Naive B cell (primary cell): ENCODE measurements at places on chromosomes 1 and 21.
A peak's percentile ranks its signal among the peaks of the same experiment; 100 is the strongest.

GRCh38 chr1:26003756-26004155, 5.9 kb upstream of the PAFAH2 start:
- no peak overlapping the region for H3K4me3 ChIP-seq
- no peak overlapping the region for H3K27ac ChIP-seq
- H3K27me3 ChIP-seq = peaks cover 5% of the 10 kb centered on the region
- peaks cover 4% of the 10 kb centered on the region for H3K4me1 ChIP-seq

GRCh38 chr1:154864189-154864975, 5.7 kb downstream of the KCNN3 start:
- no peak for DNase-seq
- H3K36me3 ChIP-seq = no peaks in the 10 kb centered on the region

- no peak overlapping the region for H3K4me3 ChIP-seq
- H3K4me1 ChIP-seq = no peaks in the 10 kb centered on the region
- no peak for DNase-seq
- H3K27ac ChIP-seq = no peak overlapping the region
- H3K36me3 ChIP-seq = no peaks in the 10 kb centered on the region
These were observed 73.4 kb downstream of the SCCPDH start for GRCh38 chr1:246797597-246797996.

DNA sequence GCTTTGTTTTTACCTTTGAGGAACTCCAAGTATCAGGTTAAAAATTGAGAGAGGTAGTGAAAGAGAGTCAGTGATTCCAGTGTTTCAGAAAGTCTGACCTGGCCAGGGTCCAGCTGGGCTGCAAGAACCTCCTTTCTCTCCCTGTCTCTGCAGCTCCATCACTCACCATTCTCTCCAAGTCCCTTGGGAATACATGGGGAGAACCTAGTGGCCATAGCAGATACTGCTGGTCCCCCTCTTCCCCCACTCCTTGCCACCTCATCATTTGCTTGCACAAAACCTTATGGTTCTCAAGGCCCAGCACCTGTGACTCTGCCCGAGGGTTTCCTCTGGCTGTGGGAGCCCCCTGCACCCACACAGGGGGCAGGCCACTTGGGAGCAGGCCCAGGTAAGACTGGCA, 279.5 kb downstream of the KIF26B start:
- no peak overlapping the region for H3K4me3 ChIP-seq
- no peak overlapping the region for H3K27ac ChIP-seq
- DNase-seq = no peak
- H3K27me3 ChIP-seq = peaks cover 19% of the 10 kb centered on the region
- no peaks in the 10 kb centered on the region for H3K4me1 ChIP-seq

GRCh38 chr1:86866665-86867064, 47.3 kb downstream of the SELENOF start:
- no peak for DNase-seq
- no peaks in the 10 kb centered on the region for H3K27me3 ChIP-seq
- peaks cover 5% of the 10 kb centered on the region for H3K36me3 ChIP-seq
- peak overlapping the region; percentile 95 for H3K27ac ChIP-seq

DNA sequence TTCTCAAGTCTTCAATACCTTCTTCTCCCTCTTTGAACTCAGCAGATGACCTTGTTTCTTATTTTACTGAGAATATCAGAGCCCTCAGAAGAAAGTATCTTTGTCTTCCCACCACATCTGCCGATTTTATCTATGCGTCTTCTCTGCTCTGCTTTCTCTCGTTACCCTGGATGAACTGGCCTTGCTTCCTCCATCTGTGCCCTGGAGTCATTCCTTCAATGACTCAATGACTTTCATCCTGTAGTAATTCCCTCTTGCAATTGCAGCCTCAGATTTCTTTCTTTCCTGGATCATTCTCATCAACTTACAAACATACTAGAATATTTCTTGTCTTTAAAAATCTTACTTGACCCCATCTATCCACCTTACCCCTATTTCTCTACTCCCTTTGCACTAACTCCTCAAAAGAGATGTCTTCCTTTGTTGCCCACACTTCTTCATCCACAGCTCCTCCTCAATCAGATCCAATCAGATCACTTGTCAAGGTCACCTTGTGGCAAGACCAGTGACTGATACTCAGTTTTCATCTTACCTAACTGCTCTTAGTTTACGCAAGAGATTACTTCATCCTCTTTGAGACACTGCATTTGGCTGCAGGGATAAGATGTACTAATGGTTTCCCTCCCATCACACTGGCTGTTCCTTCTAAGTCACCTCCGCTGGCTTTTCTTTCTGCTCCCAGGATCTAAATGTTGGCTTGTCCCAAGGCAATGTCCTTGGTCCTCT, 8.2 kb upstream of the TGFBR3 start:
- H3K4me3 ChIP-seq = no peak overlapping the region
- no peak for DNase-seq
- no peaks in the 10 kb centered on the region for H3K36me3 ChIP-seq
- peaks cover 32% of the 10 kb centered on the region for H3K27me3 ChIP-seq
- H3K27ac ChIP-seq = no peak overlapping the region
- H3K4me1 ChIP-seq = no peaks in the 10 kb centered on the region

DNA sequence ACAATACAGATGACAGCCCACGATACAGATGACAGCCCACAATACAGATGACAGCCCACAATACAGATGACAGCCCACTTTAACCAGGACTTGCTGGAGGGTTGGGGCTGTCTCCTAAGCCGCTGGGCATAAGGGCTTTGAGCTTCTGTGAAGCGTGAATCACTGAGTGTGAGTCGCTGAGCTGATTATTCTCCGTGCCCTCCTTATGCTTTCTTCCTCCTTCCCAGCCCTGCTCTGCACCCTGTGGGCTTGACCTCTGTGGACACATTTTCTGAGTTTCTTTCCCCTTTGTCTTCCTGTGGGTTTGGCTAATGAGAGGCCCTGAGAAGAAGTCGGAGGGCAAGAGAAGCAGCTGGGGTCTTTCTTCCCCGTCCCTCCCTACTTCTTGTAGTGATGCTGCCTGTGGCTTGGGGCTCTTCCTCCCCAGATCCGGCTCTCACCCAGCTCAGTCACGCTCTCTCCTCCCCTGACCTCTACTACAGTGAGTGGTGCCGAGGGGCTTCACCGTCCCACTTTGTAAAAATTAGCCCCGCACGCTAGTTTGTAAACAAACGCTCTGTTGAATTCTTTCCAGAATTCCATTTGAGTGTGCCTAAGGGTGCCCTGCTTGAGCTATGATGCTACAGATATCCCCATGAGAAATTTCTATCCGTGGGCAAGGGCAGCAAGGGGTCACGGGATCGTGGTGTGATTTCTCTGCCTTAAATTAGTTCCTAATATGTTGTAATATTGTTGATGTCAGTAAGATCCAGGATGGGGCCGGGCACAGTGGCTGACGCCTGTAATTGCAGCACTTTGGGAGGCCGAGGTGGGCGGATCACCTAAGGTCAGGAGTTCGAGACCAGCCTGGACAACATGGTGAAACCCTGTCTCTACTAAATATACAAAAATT, 46.4 kb upstream of the SOD1 start:
- H3K36me3 ChIP-seq = peaks cover 7% of the 10 kb centered on the region
- H3K4me3 ChIP-seq = no peak overlapping the region
- H3K27me3 ChIP-seq = peaks cover 5% of the 10 kb centered on the region
- DNase-seq = no peak
- H3K27ac ChIP-seq = no peak overlapping the region

DNA sequence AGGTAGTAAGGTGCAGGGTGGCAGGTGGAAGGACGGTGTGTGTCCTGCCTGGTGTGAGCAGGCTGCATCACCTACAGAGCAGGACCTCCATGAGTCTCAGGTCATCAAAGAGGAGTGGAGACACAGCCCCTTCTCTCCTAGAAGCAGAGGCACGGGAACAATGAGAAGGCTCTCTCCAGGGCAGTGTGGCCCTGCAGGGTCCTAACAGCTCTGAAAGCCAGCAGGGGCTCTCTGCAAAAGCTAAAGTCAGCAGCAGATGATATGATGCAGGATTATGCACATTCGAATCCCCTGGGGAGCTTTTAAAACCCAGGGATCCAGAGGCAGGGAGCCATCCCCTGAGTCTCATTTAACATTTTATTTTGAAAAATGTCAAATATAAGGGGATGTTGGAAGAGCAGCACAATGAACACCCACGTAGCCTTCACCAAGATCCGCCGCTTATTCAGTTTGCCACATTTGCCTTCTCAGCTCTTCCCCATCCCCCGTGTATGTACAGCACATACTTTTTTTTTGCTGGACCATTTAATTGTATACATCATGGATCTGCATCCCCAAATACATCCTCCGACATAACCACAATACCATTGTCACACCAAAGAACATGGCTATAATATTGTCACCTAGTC, 88.1 kb downstream of the CNIH3 start:
- H3K36me3 ChIP-seq = no peaks in the 10 kb centered on the region
- no peaks in the 10 kb centered on the region for H3K4me1 ChIP-seq
- H3K4me3 ChIP-seq = no peak overlapping the region
- no peak overlapping the region for H3K27ac ChIP-seq
- DNase-seq = no peak

GRCh38 chr1:163187849-163188248, 14.9 kb downstream of the RGS5 start:
- H3K4me1 ChIP-seq = no peaks in the 10 kb centered on the region
- DNase-seq = no peak
- peaks cover 17% of the 10 kb centered on the region for H3K27me3 ChIP-seq
- no peaks in the 10 kb centered on the region for H3K36me3 ChIP-seq

- H3K27me3 ChIP-seq = no peaks in the 10 kb centered on the region
- no peaks in the 10 kb centered on the region for H3K36me3 ChIP-seq
- DNase-seq = no peak
- H3K4me1 ChIP-seq = peaks cover 43% of the 10 kb centered on the region
These were observed 682 bp downstream of the SUCO start for GRCh38 chr1:172533513-172534151.

GRCh38 chr21:38413958-38414548, 84.2 kb downstream of the ERG start:
- H3K27me3 ChIP-seq = no peaks in the 10 kb centered on the region
- no peak overlapping the region for H3K27ac ChIP-seq
- no peaks in the 10 kb centered on the region for H3K36me3 ChIP-seq
- no peak overlapping the region for H3K4me3 ChIP-seq
- no peak for DNase-seq

- H3K4me3 ChIP-seq = peak overlapping the region; percentile 71
- H3K27ac ChIP-seq = peak overlapping the region; percentile 68
- no peaks in the 10 kb centered on the region for H3K36me3 ChIP-seq
- H3K27me3 ChIP-seq = no peaks in the 10 kb centered on the region
These were observed 846 bp upstream of the PER3 start for GRCh38 chr1:7783178-7783711.

DNA sequence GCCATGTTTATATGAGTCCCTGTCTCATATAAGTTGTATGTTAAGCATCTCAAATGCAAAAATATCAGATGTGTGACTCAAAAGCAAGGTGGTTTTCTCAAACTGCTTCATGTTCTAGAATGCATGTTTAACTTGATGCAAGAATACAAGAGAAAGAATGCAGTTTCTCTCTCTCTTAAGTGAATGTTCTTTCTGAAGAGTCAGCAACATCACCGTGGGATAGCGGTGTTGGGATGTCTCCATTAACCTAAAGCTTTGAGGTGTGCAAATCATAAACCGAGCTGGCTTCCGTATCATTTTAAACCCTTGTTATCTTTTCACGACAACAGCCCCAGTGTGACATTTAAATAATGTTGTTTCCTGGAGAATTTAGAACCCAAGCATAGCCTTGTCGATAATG, 48.4 kb upstream of the TARBP1 start:
- H3K36me3 ChIP-seq = no peaks in the 10 kb centered on the region
- H3K27me3 ChIP-seq = peaks cover 5% of the 10 kb centered on the region
- peaks cover 17% of the 10 kb centered on the region for H3K4me1 ChIP-seq
- H3K4me3 ChIP-seq = no peak overlapping the region

DNA sequence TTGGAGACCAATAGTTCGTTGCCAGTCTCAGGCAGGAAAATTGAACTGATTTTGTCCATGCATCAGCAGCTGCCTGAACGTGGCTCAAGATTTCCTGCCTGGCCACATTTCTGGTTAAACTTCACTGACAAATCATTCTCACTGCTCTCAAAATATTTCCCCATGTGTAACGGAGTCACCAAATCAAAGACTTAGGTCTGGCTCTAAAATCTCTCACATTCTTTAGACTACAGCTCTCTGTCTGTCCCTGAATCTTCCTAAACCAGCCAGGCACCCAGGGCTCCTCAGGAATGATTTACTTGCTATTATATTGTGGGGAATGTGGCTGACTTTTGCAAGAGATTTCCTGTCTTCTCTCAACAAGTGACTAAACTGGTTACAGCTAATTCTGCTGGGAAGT, 49.2 kb upstream of the GJA8 start:
- H3K36me3 ChIP-seq = no peaks in the 10 kb centered on the region
- H3K27ac ChIP-seq = no peak overlapping the region
- H3K4me3 ChIP-seq = no peak overlapping the region

- H3K4me1 ChIP-seq = no peaks in the 10 kb centered on the region
- peaks cover 5% of the 10 kb centered on the region for H3K36me3 ChIP-seq
- no peak overlapping the region for H3K4me3 ChIP-seq
These were observed 190.6 kb upstream of the RAB4A start for GRCh38 chr1:229080361-229080760.

DNA sequence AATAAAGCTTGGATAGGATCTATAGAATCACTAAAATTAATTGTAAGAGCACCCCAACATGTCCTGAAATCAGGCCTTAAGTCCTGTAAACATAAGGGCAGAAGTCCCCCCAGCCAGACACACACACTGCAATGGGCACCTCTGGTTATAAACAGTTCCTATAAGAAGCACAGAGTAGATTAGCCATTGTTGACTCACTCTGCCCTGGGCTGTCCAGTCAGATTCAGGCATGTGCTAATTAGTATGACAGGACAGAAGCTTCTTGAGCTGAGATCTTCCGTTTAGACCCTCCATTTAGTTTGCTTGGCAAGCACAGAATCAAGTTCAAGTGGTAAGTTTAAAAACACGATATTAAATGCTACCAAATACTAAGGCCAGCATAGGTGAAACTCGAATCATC, 11.8 kb upstream of the DENND1B start:
- no peaks in the 10 kb centered on the region for H3K36me3 ChIP-seq
- no peaks in the 10 kb centered on the region for H3K27me3 ChIP-seq
- H3K4me1 ChIP-seq = peaks cover 8% of the 10 kb centered on the region
- no peak overlapping the region for H3K4me3 ChIP-seq

DNA sequence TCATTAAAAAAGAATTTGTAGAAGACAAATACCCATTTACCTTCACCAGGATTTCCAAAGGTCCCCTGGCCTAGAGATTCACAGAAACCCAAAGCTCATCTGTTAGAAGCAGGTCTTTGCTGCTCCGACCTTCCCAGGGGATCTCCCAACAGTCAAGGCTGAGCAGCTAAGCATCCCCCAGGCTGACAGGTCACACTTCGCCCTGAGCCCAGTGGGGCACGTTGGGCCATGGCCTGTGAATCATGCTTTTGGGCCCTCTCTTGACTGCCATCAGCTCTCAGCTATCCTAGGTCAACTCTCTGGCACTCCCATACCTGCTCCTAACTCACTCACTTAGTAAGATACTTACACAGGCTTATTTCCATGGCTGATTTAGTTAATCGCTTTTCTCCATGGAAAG, 157.7 kb downstream of the DSCAM start:
- no peak overlapping the region for H3K27ac ChIP-seq
- no peak overlapping the region for H3K4me3 ChIP-seq
- H3K36me3 ChIP-seq = no peaks in the 10 kb centered on the region

DNA sequence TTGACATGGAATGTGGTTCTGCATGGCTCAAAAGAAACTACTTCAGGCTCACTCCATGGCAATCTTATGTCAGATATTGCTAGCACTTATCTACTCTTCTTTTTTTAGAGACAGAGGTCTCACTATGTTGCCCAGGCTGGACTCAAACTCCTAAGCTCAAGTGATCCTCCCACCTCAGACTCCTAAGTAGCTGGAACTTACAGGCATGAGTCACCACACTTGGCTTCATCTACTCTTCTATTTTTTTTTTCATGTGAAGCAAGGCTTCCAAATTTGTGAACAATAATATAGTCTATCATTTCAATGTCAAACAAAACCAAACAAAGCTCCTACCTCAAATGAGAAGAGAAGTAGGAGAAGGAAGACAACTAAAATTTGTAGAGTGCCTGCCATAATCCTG, 7.5 kb upstream of the PSEN2 start:
- no peak overlapping the region for H3K4me3 ChIP-seq
- no peak overlapping the region for H3K27ac ChIP-seq
- peaks cover 13% of the 10 kb centered on the region for H3K27me3 ChIP-seq
- no peaks in the 10 kb centered on the region for H3K36me3 ChIP-seq
- no peak for DNase-seq
